ENCODE measurements at places on chromosomes 6 and 20.

DNA sequence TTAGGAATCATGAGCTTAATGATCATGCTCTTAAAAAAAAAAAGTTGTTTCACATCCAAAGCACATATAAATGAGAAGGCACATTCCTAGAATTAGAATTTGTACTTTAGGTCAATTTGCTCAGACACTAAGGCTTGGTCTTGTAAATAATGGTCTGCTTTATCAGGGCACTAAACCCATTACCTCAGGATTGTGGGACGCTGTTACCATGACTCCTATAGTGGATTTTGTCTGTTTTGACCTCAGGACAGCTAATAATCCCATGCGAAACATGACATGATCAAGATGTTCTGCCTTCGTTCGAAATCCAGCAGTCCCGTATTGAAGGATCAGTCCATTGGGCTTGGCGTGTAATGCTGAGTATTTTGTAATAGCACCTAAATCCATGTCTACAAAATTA, 2.4 kb downstream of the PGM3 start:
- DNase-seq, result no peak

DNA sequence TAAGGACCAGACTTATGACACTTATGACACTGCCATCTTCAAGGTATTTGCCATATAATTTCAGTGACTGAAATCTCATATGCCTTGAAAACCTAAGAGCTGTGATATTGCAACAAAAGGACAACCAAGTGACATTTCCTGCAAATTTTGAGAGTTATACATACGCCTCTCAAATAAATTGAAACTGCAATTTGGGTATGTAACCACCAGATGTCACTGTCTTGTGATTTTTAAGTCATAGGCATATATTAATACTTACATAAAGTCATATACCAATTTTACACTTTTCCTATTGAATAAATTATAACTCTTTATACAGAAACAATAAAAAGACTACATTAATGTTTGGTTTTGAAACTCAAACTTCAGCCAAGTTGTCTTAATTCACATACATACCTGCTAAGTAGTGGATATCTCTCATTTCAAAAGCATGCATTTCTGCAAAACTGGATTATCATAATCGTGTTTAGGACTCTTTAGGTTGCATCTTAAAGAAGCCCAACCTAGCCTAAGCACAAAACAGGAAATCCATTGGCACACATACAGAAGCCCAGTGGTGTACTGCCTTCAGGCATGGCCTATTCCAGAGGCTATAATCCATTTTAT, 180.2 kb downstream of the PACRG start:
- no peak for DNase-seq

DNA sequence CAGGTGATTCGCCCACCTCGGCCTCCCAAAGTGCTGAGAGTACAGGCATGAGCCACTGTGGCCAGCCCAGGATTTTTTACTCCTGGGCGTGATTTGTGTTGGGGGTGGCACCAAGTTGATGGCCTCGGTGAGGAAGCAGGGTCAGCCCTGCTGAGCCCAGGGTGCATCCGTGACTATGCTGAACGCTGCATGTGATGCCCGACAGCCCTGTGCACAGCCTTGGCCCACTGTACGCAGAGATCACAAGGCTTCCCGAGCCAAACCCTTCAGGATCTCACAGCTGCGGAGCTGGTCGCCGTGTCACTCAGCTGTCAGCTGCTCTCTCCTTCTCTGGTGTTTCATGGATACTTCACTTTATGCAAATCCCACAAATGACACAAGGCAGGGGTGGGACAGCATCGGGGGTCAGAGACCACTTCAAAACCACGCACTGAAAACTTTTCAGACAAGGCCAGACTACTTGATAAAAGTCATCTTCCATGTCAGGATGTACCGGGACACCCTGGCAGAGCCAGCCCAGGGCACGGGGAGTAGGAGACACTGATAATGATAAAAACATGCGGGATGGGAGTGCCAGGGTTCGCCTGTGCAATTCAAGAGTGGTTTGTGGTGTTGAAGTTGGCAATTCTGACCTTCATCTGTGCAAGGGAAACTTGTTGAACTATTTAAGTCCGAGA, 31.2 kb upstream of the RPS6KA2 start:
- no peak for DNase-seq

- DNase-seq, result no peak
These were observed 526.4 kb downstream of the PRKN start for GRCh38 chr6:162200945-162201690.

GRCh38 chr20:11091511-11091910, 417.7 kb upstream of the JAG1 start:
- no peak for DNase-seq

DNA sequence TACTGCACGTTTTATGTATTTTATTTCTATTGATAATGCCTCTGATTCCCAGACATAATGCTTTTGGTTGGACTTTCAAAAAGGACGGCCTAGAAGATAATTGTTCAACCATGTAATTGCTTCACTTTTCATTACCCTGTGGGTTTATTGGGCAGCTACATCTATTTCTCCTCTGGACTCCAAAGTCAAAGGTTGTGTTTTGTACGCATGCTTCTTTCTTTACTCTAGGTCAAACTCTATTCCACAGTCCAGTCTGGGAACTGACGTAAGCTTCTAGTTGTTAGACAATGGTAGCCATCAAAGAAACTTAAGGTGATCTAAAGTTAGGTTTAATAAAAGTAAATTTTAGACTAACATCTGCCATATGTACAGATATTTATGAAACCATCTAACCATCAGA, 6.6 kb upstream of the SLC17A3 start:
- no peak for DNase-seq

- no peak for DNase-seq
These were observed 31.8 kb downstream of the ZDHHC14 start for GRCh38 chr6:157412791-157413190.

- no peak for DNase-seq
These were observed 130.7 kb upstream of the KCNK16 start for GRCh38 chr6:39453241-39453640.

DNA sequence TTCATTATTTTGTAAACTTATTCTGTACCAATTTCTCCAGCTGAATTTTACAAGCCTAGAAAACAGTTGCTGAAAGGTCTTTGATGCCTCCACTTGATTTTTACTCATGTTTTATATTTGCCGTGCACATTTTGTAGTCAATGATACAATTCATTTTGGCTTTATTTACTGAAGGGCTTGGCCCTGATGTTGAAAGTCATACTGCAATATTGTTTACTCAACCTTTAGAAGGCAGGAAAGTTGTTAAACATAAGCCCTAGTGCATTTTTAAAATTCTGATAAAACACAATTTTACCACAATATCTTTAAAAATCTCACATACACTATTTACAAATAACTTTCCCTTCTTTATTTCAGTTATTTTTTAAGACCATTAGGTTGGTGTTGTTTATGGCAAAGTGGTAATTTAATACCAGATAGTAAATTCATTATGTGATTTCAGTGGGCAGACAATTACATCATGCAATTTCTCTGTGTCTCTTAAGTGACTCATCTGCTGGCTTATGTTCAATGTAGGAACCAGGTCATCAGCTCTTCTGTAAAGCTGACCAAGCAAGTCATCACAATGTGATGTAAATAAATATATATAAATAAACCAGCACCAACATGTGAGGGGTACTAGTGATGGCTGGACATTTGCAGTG, 121.1 kb upstream of the SLC35B3 start:
- DNase-seq, result no peak

GRCh38 chr20:45545754-45546453, 1.3 kb downstream of the EPPIN start:
- no peak for DNase-seq

GRCh38 chr6:5082487-5083306, 2.4 kb upstream of the PPP1R3G start:
- DNase-seq, result no peak

DNA sequence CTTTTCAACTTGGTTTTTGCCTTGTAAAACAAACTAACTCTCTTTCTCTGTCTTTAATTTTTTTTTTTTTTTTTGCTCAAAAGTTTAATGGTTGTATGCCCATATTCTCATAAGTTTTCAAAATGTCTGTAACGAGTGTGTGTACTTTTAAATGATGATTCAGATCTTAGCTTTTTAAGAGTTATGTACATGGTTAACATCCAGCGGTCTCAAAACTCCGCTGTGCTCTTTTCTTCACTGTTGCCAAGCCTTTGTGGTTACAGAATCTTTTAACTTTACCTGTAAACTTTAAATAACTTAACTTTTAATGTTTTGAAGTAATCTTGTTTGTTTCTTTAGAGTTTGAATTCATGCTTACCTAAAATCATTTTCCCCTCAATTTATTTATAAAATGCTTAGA, 133.0 kb downstream of the SAMD5 start:
- DNase-seq, result no peak

DNA sequence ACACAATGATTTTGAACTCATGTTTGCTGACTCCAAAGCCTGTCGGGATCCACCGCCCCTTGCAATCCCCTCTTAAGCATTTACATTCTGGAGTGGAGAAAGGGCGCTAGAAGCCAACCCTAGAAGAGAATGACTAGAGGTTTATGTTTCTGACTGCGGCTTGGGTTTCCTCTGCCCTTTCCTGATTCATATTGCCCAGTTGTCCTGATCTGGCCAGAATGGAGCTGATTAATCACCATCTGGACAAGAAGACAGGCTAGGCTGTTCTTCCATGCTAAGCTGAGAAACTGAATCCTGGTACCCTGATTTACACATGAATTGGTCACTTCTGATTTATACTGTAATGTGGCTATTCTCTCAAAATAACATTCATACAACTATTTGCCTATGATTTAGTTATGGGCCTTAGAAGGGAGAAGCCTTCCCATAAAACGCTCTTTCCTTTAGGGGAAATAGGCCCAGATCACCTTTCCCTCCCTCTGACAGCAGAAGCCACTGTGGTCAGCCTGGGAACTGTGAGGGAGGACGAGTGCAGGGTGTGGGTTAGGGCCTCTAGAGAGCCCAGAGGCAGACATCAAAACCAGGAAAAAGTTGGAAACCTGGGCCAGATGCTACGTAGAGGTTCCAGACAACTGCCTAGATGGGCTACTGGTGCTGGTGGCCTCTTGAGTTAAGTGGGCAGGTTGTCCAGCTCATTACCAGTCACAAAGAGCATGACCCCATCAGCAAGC, 199.2 kb upstream of the PRDM1 start:
- DNase-seq, result no peak

- no peak for DNase-seq
These were observed 42.2 kb downstream of the BCL2L1 start for GRCh38 chr20:31680286-31681127.

GRCh38 chr6:116156405-116157326, 30.7 kb upstream of the COL10A1 start:
- DNase-seq, result no peak

GRCh38 chr20:35339007-35339406, 46.8 kb upstream of the FAM83C start:
- DNase-seq, result no peak

GRCh38 chr20:1998715-1999114, 4.9 kb upstream of the PDYN start:
- DNase-seq, result no peak

GRCh38 chr6:152598901-152599537, 38.1 kb downstream of the SYNE1 start:
- no peak for DNase-seq

GRCh38 chr6:107198631-107199416, 83.5 kb upstream of the BEND3 start:
- DNase-seq, result no peak

Measured in NCI-H2107 (cell line).